ENCODE measurements at places on chromosomes 6 and 20.

- DNase-seq: no peak
Observed at GRCh38 chr6:163533443-163533842, 118.9 kb downstream of the QKI start.

DNA sequence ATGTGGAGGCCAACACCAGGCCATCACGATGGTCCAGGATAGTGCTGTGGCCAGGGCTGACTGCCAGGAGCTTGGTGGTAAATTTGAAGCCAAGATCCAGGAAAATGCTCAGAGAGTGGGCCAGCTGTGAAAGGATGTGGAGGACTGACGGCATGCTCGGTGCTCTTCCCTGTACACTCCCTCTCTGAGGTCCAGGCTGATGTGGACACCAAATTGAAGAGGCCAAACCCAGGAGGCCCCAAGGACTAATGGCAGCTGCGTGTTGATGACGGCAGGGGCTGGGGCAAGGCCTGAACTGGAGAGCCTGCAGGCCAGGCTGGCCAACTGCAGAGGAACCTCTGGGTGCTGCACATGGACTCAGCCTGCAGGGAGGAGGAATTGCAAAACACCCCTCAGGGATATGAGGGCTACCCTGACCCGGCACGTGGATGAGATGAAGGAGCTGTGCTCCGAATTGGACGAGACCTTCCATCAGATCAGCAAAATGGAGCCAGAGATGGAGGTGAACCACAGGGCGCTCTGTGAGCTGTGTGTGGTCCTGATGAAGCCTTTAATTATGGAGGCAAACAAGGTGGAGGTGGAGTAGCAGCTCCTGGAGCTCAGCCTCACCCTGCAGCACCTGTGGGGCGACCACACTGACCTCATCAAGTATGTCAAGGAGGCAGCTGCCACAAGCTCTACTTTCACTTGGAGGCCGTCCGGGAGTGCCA is 6.9 kb upstream of the RAET1E start:
- no peak for DNase-seq

GRCh38 chr6:124446961-124447360 is 515.3 kb upstream of the RNF217 start:
- no peak for DNase-seq

DNA sequence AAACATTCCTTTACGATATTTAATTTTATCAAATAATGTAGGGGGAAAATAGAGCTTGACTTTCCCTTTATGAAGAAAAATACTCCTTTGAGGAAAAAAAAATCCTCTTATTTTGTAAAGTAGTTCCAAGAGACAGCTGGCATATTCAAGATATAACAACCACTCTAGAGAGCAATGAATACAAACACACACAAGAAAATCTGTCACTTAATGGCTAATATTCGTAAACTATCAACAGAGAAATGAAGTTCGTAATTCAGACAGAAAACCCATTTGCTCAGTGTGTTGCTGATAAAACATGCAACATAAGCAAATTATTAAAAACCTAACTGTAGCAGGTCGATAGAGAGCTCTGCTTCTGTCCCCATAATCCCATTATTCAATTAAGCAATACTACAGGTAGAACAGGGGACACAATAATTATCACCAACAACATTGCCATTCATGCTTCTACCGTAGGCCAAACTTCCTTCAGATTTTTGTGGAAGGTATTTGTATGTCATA is 714.4 kb upstream of the MARCKS start:
- DNase-seq: no peak

DNA sequence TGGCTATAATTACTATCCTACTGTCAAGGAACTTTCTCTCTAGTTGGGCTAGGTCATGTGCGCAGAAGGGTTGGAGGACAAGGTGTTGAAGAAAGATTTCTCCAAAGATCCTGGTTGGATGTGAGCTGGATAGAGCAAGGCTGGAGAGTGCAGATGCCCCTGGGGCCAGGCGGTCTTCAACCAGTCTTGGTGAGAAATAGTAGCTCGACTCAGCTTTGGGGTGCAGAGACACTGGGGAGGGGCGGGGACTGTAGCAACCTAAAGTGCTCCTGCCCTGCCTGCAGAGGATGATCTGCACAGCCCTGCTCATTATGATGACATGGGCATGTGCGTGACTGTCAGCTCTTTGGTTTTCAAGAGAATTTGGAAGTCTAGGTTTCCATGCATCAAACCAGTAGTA is 35.9 kb downstream of the PHACTR3 start:
- DNase-seq: no peak

DNA sequence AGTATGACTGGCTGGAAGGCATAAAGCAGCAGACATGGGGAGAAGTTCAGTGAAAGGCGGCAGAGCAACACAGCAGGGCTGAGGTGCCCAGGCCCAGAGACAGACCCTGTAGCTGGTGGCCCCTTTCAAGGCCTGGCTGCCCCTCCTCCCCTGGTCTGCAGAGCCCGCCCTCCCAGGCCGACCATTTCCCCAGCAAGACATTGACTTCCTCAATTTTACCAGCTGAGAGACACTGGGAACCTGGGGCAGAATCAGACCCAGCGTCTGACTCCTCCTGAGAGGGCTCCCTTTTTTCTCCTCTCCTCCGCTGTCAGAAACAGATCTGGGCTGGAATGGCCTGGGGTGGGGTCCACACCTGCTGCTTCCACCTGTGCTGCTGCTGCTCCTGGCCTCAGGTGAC is at the start of gene TREML4:
Gene TREML4, plus strand, starts transcription at position 254 of the 400 bp plus-strand sequence. Its CDS starts 79 bp downstream, at position 333.
- DNase-seq: no peak

DNA sequence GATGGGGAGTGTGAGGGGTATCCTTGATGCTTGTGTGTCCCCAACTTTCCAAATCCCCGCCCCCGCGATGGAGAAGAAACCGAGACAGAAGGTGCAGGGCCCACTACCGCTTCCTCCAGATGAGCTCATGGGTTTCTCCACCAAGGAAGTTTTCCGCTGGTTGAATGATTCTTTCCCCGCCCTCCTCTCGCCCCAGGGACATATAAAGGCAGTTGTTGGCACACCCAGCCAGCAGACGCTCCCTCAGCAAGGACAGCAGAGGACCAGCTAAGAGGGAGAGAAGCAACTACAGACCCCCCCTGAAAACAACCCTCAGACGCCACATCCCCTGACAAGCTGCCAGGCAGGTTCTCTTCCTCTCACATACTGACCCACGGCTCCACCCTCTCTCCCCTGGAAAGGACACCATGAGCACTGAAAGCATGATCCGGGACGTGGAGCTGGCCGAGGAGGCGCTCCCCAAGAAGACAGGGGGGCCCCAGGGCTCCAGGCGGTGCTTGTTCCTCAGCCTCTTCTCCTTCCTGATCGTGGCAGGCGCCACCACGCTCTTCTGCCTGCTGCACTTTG is at the start of gene TNF:
Gene TNF, plus strand, starts transcription at position 231 of the 567 bp plus-strand sequence. Its CDS starts 177 bp downstream, at position 408.
- no peak for DNase-seq

GRCh38 chr6:156599978-156600590 is 177.1 kb upstream of the ARID1B start:
- peak; percentile 19 for DNase-seq

GRCh38 chr20:58889334-58889760 is 36.8 kb downstream of the GNAS start:
- DNase-seq: no peak

GRCh38 chr20:59428441-59429205 is 128.2 kb downstream of the EDN3 start:
- DNase-seq: no peak

GRCh38 chr6:147530132-147531060 is 21.9 kb downstream of the SAMD5 start:
- no peak for DNase-seq

- no peak for DNase-seq
Observed at GRCh38 chr6:2619651-2620050, 131.1 kb downstream of the MYLK4 start.

DNA sequence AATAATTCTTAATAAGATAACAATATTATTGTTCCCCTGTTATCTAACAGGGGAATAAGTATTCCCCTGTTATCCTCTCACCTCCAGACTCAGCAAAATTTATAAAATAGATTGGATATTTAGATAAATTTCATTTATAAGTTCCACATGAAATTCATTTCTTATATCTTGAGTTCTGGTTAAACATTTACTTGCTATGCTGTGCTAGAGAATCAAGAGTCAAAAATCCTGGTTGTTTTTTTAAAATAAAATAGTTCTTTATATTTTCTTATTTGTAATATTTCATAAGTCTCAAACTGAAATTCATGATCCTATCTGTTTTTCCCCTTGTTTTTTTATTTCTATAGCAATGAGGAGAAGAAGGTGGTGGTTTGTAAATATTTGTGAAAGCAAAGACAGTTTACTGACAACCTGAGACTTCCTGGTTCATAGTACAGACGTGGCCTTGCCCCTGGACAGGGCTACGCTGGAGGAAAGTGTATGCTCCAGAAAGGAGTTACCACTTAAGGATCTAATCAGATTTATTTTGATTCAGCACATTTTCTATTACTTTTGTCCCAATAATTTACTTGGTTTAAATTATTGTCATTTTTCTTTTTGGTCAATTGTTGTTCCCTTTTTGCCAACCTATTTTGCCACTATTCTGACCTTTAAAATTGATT is 37.8 kb upstream of the MARCKS start:
- DNase-seq: no peak

GRCh38 chr20:49219091-49219923 is at the start of gene DDX27:
TSS of gene DDX27 (plus strand) at chr20:49219416. CDS start at chr20:49219449, 33 bp downstream.
- DNase-seq: peak; percentile 97

- no peak for DNase-seq
Observed at GRCh38 chr20:51382986-51383821, 159.3 kb downstream of the NFATC2 start.

DNA sequence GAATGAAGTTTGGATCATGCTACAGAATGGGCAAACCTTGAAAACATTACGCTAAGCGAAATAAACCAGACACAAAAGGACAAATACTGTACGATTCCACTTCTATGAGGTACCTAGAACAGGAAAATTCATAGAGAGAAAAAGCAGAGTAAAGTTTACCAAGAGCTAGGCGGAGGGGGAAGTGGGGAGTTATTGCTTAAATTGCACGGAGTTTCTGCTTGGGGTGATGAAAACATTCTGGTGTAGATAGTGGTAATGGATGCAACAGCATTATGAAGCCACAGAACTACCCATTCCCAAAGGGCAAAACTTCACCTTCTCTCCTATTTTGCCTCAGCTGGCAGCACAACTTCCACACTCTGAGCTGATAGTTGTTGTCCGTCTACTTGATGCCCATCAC is 6.4 kb upstream of the PDYN start:
- no peak for DNase-seq

GRCh38 chr20:8740265-8740664 is 328.6 kb upstream of the PLCB4 start:
- DNase-seq: no peak

DNA sequence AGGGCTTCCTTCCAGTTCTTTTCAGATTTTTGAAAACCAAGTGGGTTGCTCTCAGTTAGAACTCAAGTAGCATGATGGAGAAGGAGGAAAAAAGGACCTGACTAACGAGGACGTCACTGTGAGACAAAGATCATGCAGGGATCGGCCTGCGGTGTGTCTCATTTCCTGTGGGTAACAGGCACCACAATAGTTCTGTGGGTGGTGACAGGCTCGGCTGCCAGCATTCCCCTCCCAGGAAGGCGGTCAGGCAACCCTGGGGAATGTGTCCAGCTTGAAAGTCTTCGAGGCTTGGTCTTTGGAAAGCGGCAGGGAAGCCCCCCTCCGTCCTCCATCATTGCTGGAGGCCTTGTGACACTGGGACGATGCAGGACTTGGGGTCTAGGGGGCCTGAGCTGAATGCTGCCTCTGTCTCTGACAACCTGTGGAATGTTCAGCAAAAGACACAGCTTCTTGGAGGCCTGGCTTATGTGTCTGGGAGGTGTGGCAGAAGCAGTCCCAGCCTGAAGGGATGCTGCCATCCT is 121.0 kb downstream of the BCAS1 start:
- no peak for DNase-seq

DNA sequence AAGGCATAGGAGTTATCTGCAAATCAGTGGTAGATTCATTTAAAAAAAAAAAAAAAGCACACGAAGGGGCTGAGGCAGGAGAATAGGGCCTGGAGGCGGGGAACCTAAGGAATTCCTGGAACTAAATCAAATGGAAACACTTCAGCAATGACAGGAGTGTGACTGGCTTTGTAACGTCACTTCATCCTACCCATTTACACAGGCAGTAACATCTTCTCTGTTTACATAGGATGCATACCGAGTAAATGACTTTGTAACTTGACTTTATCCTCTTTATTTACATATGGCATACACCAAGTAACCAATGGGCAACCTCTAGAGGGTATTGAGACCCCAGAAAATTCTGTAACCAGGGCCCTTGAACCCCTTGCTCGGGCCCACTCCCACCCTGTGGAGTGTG is 56.4 kb upstream of the IYD start:
- no peak for DNase-seq

All from hippocampal formation (tissue), 2 donors.